Endothelial cell of umbilical vein (primary cell): ENCODE measurements at places on chromosomes 16 and 17. TPM values are rescaled to one million over a fixed set of nuclear protein-coding genes. Genes with fewer than 3 reads are reported as not detected.

DNAAF8 gene
- total RNA-seq = 1.0 TPM in 1 of 2 replicates, not detected in the other

- no peak for DNase-seq
Observed at GRCh38 chr16:75862098-75862386, 135.8 kb upstream of the CPHXL start.

RCVRN gene
- total RNA-seq = not detected in 2 replicates

SLC5A10 gene
- total RNA-seq = not detected in 2 replicates

DNA sequence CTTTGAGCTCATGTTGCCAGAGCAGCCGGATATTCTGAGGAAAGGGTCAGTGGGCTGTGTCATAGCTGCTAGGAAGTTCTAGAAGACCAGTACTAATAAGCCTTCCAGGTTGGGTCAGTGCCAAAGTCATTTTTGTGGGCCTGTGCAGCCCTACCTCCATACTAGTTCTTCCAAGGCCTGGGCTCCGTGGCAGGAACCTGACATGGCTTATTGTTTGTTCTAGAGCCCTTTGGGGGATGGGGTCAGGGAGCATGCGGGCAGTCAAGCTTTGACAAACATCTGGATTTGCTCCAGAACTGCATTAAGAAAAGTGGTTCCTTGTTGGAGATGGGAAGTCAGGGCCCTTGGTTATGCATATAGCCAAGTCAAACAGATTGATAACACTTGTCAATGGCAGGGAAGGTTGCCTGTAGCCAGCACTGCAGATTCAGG, 7.6 kb downstream of the ALKBH5 start:
- peak; percentile 77 for DNase-seq

- DNase-seq = no peak
Observed at GRCh38 chr16:20181416-20181815, 107.7 kb upstream of the GPR139 start.

PERCC1 gene
- not detected in 2 replicates for total RNA-seq

GP1BA gene
- not detected in 2 replicates for total RNA-seq

- peak; percentile 77 for DNase-seq
Observed at GRCh38 chr16:71894229-71894920, 956 bp upstream of the IST1 start.

DNA sequence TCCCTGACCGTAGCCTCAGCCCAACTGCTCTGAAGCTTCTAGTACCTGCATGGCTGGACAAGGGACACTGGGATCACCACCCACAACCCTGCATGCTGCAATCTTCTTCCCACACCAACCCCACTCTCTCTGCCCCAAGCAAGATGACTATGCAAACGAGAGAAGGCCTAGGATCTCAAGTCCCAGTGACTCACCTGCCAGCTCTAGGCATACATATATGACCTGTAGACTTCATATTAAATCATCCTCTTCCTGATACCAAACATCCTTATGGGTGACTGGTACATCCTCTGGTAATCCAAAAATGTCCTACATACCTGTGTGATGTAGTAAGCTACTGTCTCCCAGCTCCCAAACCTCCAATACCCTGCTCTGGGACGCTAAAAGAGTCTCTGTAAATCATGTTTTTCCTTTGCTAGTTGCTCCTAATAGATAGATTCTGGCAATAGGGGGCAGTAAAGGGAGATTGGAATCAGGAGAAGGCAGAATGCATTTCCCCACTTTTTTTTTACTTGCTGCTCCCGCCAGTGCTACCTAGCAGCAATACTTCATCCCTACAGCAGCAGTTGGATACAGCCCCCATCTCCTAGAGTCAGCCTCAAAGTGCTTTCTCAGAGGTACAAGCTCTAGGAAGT, 43.4 kb upstream of the SOX9 start:
- DNase-seq = no peak

- no peak for DNase-seq
Observed at GRCh38 chr17:55432358-55433028, 10.9 kb upstream of the MMD start.

DNA sequence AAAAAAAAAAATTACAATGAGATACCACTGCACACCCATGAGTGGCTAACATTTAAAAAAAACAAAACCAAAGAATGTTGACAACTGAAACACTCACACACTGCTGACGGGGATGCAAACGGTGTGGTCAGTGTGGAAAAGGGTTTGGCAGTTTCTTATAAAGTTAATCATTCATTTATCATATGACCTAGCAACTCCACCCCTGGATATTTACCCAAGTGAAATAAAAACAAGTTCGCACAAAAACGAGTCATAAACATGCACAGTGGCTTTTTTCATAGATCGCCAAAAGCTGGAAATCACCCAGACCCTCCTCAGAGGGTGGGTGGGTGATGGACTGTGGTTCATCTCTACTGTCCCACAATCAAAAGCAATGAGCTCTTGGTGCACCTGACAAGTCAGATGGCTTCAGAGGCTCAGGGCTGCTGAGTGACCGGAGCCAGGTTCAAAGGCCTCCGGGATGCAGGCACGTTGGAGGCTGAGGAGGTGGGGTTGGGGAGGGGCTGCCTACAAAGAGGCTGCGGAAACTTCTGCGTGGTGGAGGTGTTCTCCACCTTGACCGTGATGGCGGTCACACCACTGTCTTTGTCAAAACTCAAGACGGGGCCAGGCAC, 14.2 kb downstream of the RAB40B start:
- no peak for DNase-seq

DNA sequence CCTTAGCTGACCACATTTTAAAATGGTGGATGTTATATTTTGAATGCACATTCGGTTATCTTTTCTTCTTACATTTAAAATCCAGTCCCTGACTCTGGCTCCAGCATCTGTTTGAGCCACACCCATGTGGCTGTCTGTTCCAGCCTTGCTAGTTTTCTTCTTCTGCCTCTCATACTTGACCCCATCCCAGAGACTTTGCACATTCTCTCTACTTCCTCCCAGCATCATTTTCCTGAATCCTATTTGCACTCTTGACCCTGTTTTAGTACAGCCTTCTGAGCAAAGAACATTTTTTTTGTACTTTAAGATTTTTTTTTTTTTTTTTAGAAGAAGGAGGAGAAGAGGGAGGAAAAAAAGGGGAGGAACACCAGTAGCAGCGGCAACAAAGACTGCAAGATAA, 23.3 kb upstream of the MAF start:
- no peak for DNase-seq

MT3 gene
- total RNA-seq = not detected in 2 replicates

SMIM36 gene
- total RNA-seq = not detected in 2 replicates

DNA sequence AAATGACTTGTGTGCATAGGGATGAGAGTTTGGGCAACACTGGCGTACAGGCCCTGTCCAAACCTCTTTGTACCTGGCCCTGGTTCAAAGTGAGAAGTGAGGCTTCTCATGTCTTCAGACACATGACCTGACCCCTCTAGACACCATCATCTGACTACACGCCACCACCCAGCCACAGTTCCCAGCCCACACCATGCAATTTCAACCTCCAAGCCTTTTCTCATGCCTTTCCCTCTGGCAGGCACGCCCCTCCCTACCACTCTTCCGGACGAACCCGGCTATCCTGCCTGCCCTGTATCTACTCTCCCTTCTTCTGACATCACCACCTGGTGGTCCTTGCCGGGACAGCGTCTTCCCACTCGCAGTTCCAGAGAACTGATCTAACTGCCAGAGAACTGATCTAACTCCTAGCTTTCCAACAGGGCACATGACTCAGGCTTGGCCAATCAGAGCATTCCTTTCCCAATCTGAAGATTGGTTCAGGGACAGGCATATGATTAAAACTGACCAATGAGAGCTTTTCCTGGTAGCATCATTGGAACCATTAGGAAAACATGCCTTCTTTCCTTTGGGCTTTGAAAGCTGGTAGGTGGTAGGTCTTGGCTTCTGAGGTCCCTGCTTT, 27.1 kb upstream of the IL21R start:
- peak; percentile 83 for DNase-seq

DNA sequence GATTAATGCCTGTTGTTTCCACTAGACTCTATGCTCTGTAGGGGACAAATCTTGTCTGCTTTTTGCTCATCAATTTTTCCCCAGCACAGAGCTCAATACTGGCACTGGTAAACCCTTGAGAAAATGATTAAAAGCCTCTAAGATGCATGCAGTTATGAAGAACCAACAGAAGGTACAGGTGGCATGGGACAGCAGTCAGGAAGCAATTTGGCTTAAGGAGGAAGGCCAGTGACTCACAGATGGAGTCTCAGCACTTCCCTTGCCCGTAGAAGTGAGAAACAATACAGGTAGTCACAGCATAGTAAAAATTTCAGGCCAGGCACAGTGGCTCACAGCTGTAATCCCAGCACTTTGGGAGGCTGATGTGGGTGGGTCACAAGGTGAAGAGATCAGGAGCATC, 504.7 kb upstream of the RBFOX1 start:
- no peak for DNase-seq

KRT15 gene
- 2.8 TPM in 2 replicates for total RNA-seq

DNA sequence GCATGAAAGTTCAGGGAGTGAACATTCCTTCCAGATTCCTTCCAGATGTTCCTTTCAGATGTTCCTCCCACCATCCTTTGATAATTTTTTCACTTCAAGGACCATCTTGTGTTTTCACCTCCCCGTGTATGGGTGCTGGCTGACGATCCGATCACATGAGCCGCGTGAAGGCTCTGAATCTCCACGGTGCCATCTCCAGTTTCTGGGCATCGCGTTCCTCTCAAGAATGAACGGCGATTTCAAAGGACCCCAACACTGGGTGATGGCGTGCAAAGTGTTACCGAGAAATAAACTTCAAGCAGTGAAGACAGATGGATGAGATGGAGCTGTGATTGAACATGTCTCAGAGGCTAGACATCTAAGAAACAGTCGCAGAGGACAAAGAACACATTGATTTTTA, 245.3 kb downstream of the GSG1L start:
- no peak for DNase-seq

DNA sequence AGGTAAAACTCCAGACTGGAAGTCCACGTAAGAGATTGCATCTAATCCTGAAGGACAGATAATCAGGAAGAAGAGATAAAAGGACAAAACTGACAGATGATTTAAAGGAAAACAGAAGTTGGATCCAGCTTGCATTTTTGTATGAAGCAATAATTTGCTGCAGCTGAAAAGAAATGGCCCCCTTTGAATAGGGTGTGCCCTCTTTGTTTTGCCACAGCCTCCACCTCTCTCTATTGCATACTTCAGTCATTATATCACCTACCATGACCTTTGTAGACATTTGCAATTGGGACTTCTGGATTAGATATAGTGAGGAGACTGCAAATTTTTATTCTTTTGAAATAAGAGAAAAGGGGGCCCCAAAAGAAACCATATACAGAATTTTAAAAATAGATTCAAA, 8.1 kb downstream of the NOG start:
- no peak for DNase-seq

DNA sequence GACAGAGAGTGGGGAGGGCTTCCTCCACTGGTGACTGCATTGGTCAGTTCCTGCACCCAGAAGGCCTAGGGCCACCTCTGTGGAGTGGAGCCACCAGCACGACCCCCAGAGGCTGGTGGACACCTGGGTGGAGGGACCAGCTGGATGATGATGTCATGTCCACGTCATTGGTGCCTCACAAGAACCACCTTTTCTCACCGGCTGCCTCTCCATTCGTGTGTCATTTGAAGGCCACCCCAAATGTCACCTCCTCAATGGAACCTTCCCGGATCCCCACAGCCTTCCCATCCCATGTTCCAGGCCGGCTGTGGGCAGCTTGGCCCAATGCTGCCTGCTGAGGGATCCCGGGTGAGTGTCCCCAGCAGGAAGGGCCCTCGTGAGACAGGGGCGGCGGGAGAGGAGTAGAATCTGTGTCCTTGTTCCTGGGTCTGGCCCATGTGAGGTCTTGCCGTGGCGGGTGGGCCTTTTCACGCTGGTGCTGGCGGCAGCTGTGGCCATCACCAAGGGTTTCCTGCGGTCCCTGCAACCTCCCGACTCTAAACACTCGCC, 9.1 kb upstream of the CHMP6 start:
- no peak for DNase-seq

- DNase-seq = no peak
Observed at GRCh38 chr16:65716737-65717700, 595.2 kb upstream of the CDH11 start.

- DNase-seq = no peak
Observed at GRCh38 chr17:30237296-30238002, 2.0 kb upstream of the SLC6A4 start.

- no peak for DNase-seq
Observed at GRCh38 chr17:57732062-57732461, 13.0 kb downstream of the CCDC182 start.

DNA sequence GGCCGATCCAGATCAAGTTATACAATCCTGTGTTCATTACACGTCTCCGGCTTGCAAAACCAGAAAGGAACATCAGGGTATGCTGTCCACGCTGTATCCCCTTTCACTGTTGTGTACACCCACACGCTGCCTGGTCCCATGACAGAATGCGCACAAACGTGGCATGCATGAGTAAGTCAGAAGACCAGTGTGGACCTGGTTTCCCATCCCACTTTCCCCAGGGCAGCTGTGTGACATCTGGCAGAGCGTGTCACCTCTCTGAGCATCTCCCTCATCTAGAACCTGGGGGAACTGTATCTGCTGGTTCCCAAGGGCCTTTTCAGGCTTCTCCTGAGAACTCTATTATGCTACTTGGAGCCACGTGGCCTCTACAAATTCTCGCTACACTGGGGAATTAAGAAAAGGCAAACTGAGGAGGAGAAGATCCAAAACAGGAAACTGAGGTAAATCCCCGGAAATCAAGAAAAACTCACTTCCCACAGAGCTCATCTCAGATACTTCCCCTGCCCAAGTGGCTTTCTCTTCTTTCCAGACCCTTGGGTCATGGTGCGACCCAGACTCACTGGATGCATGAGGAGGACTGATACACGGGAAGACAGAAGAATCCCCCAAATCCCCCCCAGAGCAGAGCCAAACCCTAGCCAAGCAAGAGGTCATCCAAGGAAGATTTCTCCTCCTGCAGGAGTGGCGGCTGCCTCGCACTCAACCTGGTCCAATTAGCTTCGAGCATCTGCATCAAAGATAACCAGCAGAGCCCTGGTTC, 139.3 kb downstream of the GAS7 start:
- DNase-seq = no peak

C17orf100 gene
- total RNA-seq = 1.4 and 1.6 TPM in 2 replicates

- DNase-seq = no peak
Observed at GRCh38 chr16:76656994-76657393, 379.8 kb downstream of the CNTNAP4 start.

DNA sequence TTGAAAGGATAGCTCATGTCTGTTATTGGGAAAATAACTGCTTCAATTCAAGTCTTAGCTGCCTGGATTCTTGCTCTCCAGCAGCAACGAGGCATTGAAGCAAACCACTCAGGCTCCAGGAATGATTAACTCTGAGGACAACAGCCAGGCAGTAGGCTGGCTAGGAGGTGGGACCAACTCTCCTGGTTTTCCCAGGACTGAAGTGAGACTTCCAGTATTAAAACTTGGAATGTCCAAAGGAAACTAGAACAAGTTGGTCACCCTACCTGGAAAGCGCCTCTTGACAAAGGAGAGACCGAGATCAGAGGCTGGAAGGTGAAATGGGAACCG, 100.7 kb downstream of the SALL1 start:
- DNase-seq = no peak
